MCF 10A (cell line): ENCODE measurements at places on chromosomes 7 and 10. TPM values are rescaled to one million over a fixed set of nuclear protein-coding genes. Genes with fewer than 3 reads are reported as not detected.

DNA sequence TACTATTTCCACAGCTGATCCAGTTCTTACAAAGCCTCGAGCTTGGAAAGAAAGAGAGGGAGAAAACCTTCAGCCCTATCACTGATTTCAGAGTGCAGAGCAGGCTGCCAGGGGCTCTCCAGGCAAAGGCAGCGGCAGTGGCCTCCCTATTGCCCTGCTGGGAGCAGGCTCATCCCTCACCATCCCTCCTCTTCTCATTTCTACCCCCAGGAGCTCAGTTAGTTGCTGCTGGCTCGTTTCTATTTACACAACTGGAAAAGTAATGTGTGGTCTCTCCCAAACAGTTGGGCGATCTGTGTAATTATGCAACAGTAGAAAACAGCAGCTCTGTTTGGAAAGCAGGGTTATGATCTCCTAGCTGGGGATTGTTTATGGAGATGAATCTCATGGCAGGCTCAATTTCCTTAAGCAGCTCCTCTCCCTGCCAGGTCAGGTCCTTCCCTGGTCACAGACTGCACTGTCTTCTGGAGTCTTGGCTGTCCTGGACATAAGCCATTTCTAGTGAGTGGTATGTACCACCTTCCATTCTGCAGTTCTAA, 28.7 kb upstream of the TNS3 start:
- H3K36me3 ChIP-seq, result no peaks in the 10 kb centered on the region
- H3K27ac ChIP-seq, result no peak overlapping the region
- no peak overlapping the region for H3K4me3 ChIP-seq

DNA sequence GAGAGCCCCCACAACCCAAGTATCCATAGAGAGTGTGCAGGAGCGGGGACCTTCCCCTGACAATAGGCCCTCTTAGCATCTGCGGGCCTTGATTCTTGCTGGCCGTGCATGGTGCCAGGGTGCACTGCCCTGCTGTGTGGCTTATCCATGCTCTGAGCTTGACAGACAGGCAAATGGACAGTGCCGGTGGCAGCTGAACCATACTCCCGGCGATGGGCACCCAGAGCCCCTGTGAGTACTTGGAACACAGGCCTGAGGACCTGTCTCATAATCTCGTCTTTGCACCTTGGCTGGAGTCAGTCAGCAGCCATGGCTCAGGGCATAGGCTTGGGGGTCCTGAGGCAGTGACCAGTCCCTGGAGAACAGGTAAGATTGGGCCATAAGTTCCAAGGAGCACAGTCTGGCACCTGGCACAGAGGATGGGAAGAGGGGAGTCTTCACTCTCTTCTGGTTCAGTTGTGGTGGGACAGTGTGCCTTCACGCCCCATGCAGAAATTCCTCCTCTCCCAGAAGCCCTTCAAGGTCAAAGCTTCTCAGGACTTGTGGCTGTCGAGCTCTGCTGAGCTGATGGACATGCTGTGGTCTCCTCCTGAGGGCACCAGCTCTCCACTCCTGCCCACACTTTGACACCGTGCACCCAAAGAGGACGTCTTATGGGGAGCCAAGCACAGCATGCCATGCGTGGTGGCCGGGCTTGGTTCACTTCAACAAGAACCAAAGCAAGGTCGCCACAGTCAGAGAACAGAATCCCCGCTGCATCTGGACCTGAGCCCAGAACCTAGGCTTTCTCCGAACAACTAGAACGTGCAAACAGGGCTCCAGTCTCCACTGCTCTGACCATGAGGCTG, 59.4 kb upstream of the CAMK2B start:
- peaks cover 1% of the 10 kb centered on the region for H3K4me1 ChIP-seq
- H3K27me3 ChIP-seq, result no peaks in the 10 kb centered on the region

DNA sequence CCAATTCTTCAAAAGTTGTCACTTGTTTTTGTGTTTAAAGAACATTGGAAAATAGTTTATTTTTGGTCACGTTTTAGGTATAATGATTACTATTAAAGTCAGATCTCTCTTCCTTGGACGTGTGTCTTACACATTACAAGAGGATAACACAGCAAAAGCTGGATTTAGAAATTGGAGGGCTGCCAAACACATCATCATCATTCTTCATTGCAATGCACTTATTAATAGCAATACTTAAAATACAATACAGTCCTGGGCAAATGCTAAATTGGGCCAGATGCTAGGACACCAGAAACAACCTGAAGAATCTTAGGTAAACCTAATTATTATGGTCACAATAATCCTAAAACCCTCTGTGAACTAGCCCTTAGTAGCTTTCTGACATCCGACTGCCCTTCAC, 303.6 kb downstream of the DGKB start:
- no peaks in the 10 kb centered on the region for H3K4me1 ChIP-seq
- peak; percentile 16 for DNase-seq
- no peak overlapping the region for H3K4me3 ChIP-seq
- no peaks in the 10 kb centered on the region for H3K36me3 ChIP-seq

DNA sequence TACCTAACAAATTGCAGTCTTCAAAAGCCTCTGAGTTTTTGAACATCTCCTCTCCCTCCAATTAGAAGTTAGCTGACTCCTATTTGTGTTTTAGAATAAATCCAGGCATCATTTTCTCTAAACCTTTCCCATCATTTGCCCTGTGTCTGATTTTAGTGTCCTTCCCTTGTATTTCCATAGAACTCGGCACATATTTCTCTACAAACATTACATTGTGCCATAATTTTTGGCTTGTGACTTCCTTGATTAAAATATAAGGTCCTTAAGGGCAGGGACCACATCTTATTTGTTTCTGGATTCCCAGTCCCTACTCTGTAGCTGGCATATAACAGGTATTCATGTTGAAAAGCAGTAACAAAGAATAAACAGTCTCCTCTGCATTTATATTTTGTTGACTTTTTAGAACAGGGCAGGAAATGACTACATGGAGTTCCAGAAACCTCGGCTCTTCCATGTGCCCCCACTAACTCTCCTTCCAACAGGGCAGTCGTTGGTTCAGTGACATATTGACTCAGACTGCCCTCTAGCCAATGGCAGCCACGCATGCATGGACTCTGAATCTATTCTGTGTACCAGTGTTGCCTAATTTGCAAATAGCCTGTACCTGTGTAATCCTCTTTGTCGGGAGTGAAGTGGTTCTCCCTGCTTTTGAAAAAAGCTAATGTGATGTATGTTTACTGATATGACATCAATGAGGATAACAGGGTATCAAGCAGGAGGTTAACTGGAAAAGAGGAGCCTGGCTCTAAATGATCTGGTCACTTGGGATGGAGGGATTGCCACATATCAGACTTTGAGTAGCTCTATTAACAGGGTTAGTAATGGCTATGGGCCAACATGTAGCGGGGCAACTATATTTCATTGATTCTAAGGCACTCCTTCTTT, 19.8 kb upstream of the CPN1 start:
- no peak overlapping the region for H3K27ac ChIP-seq
- peak; percentile 30 for DNase-seq
- H3K36me3 ChIP-seq, result no peaks in the 10 kb centered on the region
- H3K4me3 ChIP-seq, result no peak overlapping the region
- no peaks in the 10 kb centered on the region for H3K27me3 ChIP-seq
- no peaks in the 10 kb centered on the region for H3K4me1 ChIP-seq

VIM gene
- 1,413 and 1,430 TPM in 2 replicates for total RNA-seq

DNA sequence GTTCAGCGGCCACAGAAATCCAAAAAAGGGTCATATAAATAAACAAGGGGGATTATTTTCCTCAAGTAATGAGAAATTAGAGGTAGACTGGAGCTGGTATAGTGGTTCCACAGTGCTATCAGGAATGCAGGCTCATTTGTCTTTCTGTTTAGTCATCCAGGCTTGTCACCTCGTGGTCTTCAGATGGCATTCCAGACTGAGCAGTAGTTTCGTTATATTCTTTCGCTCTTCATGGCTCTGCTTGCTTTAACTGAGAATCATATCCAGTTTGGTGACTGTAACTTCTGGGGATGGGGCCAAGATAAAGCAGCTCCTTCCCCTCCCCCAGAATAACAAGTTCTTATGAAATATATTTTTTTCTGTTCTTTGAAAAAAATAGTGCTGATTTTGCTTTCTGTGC, 9.5 kb downstream of the ANKIB1 start:
- DNase-seq, result peak; percentile 31
- no peak overlapping the region for H3K4me3 ChIP-seq
- no peaks in the 10 kb centered on the region for H3K27me3 ChIP-seq
- H3K36me3 ChIP-seq, result peaks cover 16% of the 10 kb centered on the region

ACBD7 gene
- total RNA-seq, result 0.54 and 0.63 TPM in 2 replicates

- no peak for DNase-seq
- no peaks in the 10 kb centered on the region for H3K27me3 ChIP-seq
- H3K36me3 ChIP-seq, result no peaks in the 10 kb centered on the region
- H3K27ac ChIP-seq, result no peak overlapping the region
Observed at GRCh38 chr7:154474903-154475520, 422.8 kb downstream of the DPP6 start.

- DNase-seq, result peak; percentile 50
- H3K27me3 ChIP-seq, result no peaks in the 10 kb centered on the region
- peaks cover 31% of the 10 kb centered on the region for H3K4me1 ChIP-seq
- H3K4me3 ChIP-seq, result peak overlapping the region; percentile 80
Observed at GRCh38 chr10:122127943-122128342, 139.0 kb downstream of the TACC2 start.

DNA sequence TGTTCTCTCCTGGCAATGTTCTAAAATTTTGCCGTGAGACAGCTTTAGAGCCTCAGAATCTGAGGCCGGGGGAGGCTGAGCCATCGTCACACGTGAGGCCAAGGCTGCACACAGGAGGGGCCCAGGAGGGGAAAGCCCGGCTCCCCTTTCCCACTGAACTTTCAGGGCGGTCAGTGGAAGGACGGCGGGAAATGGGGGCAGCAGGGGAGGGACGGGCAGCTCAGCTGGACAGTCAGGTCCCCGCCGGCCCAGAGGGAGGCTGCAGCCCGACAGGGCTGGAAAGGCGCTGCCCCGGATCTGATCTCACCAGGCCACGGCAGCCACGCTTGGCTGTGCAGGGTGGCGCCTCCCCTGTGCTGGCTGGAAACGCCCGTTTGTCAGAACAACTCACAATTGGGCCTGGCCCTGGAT, 43.3 kb upstream of the ADGRA1 start:
- DNase-seq, result no peak
- no peaks in the 10 kb centered on the region for H3K36me3 ChIP-seq
- H3K27ac ChIP-seq, result no peak overlapping the region

- no peaks in the 10 kb centered on the region for H3K36me3 ChIP-seq
- no peak overlapping the region for H3K27ac ChIP-seq
- no peaks in the 10 kb centered on the region for H3K4me1 ChIP-seq
Observed at GRCh38 chr7:135190703-135191102, 20.2 kb upstream of the CYREN start.

GRCh38 chr7:10257438-10257837, 716.2 kb upstream of the PHF14 start:
- no peaks in the 10 kb centered on the region for H3K4me1 ChIP-seq
- H3K27ac ChIP-seq, result no peak overlapping the region
- H3K27me3 ChIP-seq, result peaks cover 41% of the 10 kb centered on the region
- DNase-seq, result no peak

DNA sequence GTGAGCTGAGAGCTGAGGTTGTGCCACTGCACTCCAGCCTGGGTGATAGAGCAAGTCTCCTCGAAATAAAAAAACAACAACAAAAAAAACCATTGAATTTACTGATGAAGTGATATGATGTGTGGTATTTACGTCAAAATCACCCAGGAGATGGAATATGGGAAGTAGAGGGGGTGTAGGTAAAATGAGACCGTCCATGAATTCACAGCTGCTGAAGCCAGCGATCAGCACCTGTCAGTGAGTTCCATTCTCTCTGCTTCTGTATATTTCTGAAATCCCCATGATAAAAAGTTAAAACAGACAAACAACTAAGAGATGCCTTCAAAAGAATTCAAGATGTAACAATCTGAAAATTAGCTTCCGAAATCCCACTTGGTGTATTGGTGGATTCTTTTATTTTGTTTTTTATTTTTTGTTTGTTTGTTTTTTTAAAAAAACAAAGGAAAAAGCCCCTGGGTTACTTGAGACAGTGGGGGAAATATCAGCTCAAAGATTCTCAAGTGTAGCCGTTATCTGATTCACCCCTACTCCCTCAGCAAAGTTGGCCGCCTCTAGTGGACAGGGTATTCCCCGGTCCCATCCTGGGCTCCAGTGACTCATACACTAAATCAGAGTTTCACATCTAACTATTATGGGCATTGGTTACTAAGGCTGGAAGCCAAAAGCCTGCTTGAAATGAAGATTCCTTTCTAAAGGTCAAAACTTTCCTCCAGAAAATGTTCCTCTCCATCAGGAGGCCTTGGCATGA, 76.4 kb downstream of the MAP3K8 start:
- DNase-seq, result peak; percentile 88
- H3K27me3 ChIP-seq, result no peaks in the 10 kb centered on the region
- no peaks in the 10 kb centered on the region for H3K4me1 ChIP-seq
- no peak overlapping the region for H3K4me3 ChIP-seq
- H3K27ac ChIP-seq, result no peak overlapping the region
- peaks cover 5% of the 10 kb centered on the region for H3K36me3 ChIP-seq

DNA sequence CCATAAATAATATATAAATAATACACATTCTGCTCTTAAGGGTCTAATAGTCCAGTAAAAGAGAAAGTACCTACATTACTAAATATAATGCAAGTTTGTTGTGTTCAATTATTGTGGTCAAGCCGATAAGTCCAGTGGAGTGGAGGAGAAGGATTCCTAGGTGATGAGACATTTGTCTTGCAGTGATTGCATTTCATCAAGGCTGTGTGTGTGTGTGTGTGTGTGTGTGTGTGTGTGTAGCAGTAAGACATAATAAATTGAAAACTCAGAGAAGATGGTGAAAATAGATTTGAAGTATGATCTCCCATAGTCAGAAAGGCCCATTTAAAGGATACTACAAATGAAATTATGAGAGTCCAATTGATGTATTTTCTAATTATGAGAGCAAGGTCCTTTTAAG, 192.5 kb upstream of the SEMA3C start:
- no peaks in the 10 kb centered on the region for H3K27me3 ChIP-seq
- no peaks in the 10 kb centered on the region for H3K36me3 ChIP-seq
- peak; percentile 57 for DNase-seq

- H3K27ac ChIP-seq, result peak overlapping the region; percentile 5
- H3K36me3 ChIP-seq, result no peaks in the 10 kb centered on the region
- H3K27me3 ChIP-seq, result no peaks in the 10 kb centered on the region
Observed at GRCh38 chr7:129525225-129525862, 23.0 kb downstream of the SMKR1 start.

DNA sequence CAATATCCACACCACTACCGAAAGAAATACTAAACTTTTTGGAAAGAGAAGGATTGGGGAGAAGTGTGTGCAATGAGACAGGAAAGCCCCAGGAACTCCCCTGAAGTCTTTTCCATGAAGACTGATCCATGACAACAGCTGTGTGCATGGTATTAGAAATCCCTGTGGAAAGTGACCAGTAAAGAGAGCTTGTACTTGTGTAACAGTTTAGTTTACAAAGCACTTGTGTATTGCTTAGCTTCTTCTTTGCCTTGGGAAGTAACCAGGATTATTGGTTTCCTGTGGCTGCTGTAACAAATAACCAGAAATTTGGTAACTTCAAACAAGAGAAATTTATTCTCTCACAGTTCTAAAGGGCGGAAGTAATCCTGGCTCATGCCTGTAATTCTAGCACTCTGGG, 18.8 kb downstream of the TFAM start:
- no peak overlapping the region for H3K4me3 ChIP-seq
- H3K27ac ChIP-seq, result no peak overlapping the region
- H3K36me3 ChIP-seq, result no peaks in the 10 kb centered on the region
- no peaks in the 10 kb centered on the region for H3K27me3 ChIP-seq
- no peaks in the 10 kb centered on the region for H3K4me1 ChIP-seq

VIPR2 gene
- not detected in 2 replicates for total RNA-seq
